ENCODE measurements at places on chromosomes 7 and 10.

- peak; percentile 91 for DNase-seq
Measured at GRCh38 chr7:137539111-137539715, 195.7 kb upstream of the PTN start.

GRCh38 chr7:100166970-100167911, 1.2 kb downstream of the GAL3ST4 start:
- DNase-seq: no peak

- DNase-seq: peak; percentile 1
Measured at GRCh38 chr7:154409703-154410311, 357.6 kb downstream of the DPP6 start.

DNA sequence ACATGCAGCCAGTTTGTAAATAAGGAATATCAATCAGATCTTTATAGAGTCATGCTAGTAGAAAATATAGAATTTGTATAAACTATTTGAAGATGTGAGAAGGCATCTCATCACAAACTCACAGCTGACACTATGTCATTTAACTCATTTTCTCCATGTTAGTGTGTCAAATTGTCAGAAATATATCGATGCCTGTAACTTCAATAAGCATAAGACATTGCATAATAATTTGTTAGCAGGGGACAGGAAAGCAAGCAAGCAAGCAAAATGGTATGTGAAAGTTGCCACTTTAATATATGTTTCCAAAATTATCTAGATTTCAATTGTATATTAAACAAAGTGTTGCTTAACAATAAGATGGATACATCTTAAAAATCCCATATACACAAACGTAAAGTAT, 571.0 kb downstream of the ARL4A start:
- DNase-seq: no peak

DNA sequence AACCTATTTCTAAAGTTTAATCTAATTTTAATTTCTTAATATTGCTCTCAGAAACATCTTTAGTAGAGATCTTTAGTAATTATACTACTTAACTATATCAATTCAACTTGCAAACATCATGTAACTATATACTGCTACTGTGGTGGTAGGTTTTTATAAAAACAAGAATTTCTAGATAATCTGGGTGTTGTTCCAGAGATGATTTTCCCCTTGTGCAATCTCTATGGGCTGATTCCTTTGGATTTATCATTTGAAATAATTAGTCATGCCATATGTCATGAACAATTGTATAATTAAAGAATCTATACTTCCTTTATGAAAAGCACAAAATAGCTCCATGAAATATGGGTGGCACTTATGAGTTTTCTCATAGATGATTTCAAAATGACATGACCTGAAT, 23.9 kb upstream of the CDK13 start:
- no peak for DNase-seq

DNA sequence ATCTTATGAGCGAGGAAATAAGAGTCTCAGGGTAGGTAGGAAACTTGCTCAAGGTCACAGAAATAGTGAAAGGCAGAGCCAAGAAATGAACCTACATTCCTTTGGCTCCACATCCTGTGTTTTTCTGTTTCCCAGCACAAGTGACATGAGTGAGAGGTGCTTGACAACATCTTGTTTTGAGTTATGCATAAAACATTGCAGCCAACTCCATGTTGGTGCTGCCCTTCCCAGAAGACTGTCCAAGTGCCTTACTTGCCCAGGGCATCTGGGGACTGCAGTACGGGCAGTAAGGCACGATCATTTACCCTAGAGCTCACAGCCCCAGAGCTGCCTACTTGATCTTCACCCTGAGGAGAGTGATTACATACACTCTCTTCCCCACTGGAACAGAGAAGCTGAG, 148.8 kb downstream of the NOC3L start:
- DNase-seq: no peak

Data from mesenchymal stem cell (in vitro differentiated cells and primary cell).